ENCODE measurements at places on chromosomes 16 and 17.
A peak's percentile ranks its signal among the peaks of the same experiment; 100 is the strongest.

DNA sequence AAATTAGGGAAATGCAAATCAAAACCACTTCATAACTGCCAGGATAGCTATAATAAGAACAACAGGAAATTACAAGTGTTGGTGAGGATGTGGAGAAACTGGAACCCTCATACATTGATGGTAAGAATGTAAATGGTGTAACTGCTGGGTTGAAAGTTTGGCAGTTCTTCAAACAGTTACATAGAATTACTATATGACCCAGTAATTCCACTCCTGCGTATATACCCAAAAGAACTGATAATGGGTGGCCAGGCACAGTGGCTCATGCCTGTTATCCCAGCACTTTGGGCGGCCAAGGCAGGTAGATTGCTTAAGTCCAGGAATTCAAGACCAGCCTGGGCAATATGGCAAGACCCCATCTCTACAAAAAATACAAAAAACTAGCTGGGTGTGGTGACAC is 4.5 kb upstream of the CMTM4 start:
- no peak for DNase-seq

DNA sequence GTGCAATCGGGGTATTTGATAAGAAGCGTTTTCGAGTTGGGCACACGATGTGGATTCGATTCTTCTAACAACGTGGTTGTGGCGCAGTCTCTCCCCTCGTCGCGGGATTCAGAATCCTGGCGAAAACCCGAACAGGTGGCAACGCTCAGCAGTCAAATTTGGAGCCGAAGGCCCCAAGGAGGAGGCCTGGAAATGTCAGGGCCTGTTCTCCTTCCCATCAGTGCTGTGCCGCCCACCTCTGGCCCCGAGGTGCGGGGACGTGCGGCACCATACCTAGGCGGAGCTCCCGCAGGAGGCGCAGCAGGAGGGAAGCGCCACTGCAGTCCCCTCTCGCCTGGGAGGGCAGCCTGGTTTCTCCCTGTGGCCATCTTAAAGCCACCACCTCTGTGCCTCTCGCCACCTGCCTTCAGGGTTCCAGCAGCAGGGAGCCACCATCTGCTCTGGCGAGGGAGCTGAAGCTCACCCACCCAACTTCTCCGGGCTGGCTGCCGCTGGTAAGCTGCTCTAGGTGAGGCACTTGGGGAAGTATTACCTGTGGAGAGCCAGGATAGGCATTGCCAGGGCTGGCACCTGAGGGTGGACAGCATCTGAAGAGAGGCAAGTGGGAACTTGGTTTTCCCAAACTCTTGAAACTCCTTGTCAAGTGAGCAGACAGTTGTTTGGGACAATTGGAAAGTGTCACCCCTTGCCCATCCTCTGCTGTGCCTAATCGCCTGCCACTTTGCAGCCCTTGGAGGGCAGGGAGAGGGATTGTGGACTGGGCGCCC is 2.6 kb upstream of the AATF start:
- no peak for DNase-seq

GRCh38 chr16:71626018-71626857 is at the start of gene MARVELD3:
Gene MARVELD3 (plus strand): TSS chr16:71626184. CDS start chr16:71626230, 46 bp downstream.
- DNase-seq: no peak

DNA sequence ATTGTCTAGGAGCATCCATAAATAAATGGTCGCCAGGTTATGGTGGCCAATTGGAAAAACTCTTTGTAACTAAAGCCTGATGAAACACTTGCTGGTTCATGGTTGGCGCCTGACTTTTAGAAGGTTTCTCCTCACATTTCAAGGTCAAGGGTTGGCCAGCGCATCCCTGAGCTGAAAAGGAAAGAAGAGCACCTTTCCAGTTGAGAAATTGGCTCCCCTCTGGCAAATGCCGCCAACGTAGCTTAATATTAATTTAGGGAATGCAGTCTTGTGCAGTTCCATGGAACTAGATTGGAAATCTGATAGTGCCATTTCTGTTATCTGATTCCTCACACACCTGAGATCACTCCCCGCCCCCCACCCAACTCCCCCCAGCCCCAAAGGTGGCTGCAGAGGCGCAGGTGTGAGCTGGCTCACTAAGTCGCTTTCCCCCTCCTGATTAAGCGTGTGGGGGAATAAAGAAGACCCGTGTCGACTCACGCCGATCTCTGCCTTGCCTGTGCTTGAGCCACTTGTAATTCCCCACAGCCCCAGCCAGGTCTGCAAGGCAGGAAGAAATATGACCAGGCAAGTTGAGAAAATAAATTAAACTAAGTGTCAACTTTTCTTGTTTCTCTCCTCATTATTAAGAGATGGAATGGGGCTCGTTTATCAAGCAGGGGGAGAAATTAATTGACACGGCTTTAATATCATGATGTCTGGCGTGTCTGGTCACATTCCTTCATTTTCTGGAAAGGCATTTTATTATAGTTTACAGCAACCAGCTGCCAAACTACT is 157.7 kb downstream of the CCDC182 start:
- DNase-seq: no peak

GRCh38 chr17:57713140-57713539 is 32.0 kb downstream of the CCDC182 start:
- peak; percentile 22 for DNase-seq

GRCh38 chr17:55654821-55655220 is 67.8 kb downstream of the TMEM100 start:
- DNase-seq: peak; percentile 22

- DNase-seq: no peak
Measured at GRCh38 chr16:86625029-86625428, 46.7 kb downstream of the FOXL1 start.

- no peak for DNase-seq
Measured at GRCh38 chr16:51549836-51550235, 398.8 kb upstream of the SALL1 start.

- no peak for DNase-seq
Measured at GRCh38 chr16:80557037-80557436, 16.2 kb downstream of the DYNLRB2 start.

DNA sequence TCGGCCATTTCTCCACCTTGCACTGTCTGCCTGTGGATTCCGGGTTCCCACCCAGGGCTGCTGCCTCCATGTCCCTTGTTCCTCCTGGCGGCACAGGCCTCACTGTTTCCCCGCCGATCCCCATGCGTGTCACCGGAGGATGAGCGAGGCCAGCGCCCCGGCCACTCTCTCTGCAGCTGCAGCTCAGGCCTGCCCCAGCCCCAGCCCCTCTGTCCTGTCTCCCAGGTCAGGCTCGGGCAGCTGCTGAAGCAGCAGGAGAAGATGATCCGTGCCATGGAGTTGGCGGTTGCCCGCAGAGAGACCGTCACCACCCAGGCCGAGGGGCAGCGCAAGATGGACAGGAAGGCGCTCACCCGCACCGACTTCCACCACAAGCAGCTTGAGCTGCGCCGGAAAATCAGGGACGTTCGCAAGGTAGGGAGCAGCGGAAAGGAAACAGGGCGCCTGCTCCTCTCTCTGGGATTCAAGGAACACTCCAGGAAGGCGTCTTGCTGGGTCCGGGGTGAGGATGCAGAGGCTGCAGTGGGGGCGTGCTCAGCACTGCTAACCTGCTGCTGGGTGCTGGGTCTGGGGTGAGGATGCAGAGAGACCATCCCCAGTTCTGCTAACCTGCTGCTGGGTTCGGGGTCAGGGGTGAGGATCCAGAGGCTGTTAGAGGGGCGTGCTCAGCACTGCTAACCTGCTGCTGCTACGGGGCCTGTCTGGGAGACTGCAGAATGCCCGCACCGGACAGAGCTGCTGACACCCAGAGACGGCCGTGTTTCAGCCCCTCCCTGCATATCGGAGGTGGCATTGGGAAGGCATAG is 6.1 kb upstream of the GAA start:
- DNase-seq: no peak

GRCh38 chr17:79041041-79041570 is 17.1 kb downstream of the C1QTNF1 start:
- DNase-seq: no peak

- peak; percentile 68 for DNase-seq
Measured at GRCh38 chr17:42675965-42676423, 800 bp downstream of the PLEKHH3 start.

- no peak for DNase-seq
Measured at GRCh38 chr17:72529386-72529785, 408.6 kb downstream of the SOX9 start.

- no peak for DNase-seq
Measured at GRCh38 chr17:69357701-69358100, 30.8 kb upstream of the ABCA5 start.

GRCh38 chr16:1330931-1331711 is 2.3 kb upstream of the BAIAP3 start:
- no peak for DNase-seq

- DNase-seq: no peak
Measured at GRCh38 chr16:9370061-9370491, 278.6 kb downstream of the HAPSTR1 start.

DNA sequence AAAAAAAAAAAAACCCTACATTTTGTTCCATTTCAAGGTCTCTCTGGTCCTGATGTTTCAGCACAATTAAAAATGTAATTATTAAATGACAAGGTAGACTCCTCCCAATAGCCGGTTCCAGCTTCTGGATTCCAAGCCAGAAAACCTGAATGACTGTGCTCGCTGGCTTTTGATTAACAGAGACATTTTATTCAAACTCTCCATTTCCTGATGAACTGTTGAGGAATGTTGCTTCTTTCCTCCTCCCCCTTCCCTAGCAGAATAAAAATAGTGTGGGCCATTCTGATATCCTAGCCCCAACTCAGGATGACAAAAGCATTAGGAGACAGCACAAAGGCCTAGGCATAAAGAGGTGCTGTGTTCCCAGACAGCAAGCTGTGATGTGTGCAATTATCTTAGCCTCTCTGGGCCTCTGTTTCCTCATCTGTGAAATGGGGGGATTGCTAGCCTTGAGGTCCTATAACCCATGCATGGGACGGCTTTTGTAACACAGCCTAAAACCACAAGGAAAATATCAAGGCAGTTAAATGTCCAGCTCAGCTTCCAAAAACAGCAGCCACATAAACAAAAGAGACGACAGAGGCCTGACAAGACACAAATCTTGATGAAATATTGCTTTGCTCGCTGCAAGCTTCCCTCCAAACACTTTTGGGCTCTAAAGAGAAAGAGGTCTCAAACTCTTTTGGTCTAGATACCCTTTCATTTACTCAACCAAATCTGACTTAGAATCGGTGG is 127.2 kb upstream of the RCVRN start:
- DNase-seq: no peak

GRCh38 chr17:2964370-2964769 is 99.0 kb downstream of the OR1D5 start:
- no peak for DNase-seq

GRCh38 chr16:31875112-31875803 is 1.7 kb downstream of the ZNF267 start:
- peak; percentile 50 for DNase-seq

GRCh38 chr17:45768000-45768399 is 16.1 kb upstream of the CRHR1 start:
- DNase-seq: no peak

GRCh38 chr16:77869997-77870813 is 81.8 kb downstream of the VAT1L start:
- peak; percentile 75 for DNase-seq

DNA sequence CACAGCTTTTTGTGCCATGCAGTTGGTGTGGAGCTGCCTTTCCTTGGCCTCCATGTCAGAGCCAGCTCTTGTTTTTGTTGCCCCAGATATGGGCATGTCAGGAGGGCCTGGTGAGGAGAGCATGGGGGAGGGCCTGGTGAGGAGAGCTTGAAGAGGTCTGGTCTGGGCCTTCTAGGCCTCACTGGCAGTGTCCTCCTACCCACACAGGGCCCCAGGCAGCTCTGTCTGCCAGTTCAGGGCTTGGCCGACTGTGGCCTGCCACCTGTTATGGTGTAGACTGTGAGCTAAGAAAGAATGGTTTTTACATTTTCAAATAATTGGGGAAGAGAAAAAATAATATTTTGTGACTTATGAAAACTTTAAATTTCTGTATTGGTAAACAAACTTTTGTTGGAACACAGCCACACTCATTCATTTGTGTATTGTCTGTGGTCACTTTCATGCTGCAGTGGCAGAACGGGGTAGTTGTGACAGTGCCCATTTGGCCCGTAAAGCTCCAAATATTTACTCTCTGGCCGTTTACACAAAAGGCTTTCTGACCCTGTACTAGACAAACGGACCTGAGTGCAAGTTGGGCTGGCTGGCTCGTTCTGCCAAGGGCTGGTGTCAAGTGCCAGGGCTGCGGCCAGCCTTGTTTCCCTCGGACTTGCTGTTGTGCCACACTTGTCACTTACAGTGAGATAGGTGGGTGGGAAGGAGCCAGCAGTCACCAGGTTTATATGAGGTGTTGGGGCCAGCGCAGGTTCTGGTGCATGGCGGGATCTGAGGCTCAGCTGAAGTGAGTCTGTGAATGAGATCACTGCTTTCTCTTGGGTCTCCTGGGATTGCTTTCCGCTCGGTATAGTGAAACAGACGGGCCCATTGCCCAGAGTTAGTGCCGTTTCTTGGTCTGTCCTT is 18.2 kb downstream of the PGS1 start:
- peak; percentile 82 for DNase-seq

DNA sequence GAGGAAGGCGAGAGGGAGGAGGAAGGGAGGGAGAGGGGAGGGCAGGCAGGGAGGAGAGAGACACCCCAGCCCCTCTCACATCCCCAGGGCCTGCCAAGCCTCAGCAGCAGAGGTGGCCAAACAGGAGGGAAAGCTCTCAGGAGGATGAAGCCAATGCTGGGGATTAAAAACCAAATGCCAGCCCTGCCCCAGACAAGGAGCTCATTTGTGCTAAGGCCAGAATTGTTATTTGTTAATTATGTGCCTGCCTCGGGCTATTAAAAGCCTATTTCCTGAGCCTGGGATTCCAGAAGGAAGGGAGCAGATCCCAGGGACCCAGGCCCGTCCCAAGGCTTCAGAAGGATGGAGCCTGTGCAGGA is 27.9 kb upstream of the GINS2 start:
- DNase-seq: no peak

DNA sequence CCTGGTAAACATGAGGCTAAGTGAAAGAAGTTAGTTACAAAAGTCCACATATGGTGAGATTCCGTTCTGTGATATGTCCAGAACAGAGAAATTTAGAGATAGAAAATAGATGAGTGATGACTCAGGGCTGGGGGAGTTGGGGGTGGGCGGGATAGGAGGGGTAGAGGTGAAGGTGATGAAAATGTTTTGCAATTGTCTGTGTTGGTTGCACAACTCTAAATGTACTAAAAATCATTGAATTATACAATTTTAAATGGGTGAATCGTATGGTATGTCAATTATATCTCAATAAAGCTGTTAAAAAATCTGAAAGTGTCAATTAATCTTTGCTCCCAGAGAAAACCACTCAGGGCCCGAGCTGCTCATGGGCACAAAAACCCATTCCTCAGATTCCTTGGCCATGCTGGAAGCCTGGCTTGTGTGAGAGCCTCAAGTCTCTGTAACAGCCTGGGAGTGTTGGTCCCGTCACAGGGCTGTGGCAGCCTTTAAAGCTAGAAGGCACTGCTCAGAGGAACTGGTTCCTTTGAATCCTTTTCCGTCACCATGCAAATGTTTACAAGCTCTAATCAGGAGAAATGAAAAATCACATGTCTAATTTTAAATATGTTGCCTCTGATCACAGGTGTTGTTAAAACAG is 225.3 kb downstream of the WWOX start:
- DNase-seq: no peak
